Right renal pelvis (tissue), 4 donors: ENCODE measurements at places on chromosomes 1 and 21. TPM values are rescaled to one million over a fixed set of nuclear protein-coding genes. Genes with fewer than 3 reads are reported as not detected.

Gene GADD45A
- polyA plus RNA-seq = 122 TPM

DNA sequence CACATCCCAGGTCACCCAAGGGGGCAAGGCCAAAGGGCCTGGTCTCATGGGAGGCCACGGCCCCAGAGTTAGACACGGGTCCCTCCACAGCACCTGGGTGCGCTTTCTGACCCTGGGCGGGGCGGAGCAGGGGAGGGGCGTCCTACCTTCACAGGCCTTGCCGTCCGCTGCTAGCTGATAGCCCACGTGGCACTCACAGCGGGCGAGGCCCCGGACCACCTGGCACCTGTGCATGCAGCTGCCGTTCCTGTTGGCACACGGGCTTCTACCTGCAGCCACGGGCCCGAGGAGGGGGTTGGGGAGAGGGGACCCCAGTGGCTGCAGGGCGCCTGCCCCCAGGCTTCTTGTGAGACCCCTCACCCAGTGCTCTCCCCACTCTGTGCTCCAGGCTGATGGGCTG is 59.9 kb downstream of the ARHGEF16 start:
- DNase-seq = no peak

GRCh38 chr1:117633068-117633345 is 27.2 kb downstream of the TENT5C start:
- no peak for DNase-seq

- DNase-seq = no peak
These were observed 1.7 kb upstream of the TMEM269 start for GRCh38 chr1:42783092-42783491.

Gene CD1B
- not detected for polyA plus RNA-seq

Gene RBP7
- 32.0 TPM for polyA plus RNA-seq

- no peak for DNase-seq
These were observed 181.6 kb downstream of the NEGR1 start for GRCh38 chr1:72100771-72101170.

- no peak for DNase-seq
These were observed 6.1 kb downstream of the FABP3 start for GRCh38 chr1:31366796-31367195.

Gene GPR61
- polyA plus RNA-seq = 0.90 TPM

GRCh38 chr1:157367091-157367739 is 185.1 kb downstream of the FCRL5 start:
- no peak for DNase-seq

Gene CFHR3
- polyA plus RNA-seq = 0.42 TPM

Gene PBX1
- polyA plus RNA-seq = 186 TPM

Gene CLDN8
- 65.6 TPM for polyA plus RNA-seq

DNA sequence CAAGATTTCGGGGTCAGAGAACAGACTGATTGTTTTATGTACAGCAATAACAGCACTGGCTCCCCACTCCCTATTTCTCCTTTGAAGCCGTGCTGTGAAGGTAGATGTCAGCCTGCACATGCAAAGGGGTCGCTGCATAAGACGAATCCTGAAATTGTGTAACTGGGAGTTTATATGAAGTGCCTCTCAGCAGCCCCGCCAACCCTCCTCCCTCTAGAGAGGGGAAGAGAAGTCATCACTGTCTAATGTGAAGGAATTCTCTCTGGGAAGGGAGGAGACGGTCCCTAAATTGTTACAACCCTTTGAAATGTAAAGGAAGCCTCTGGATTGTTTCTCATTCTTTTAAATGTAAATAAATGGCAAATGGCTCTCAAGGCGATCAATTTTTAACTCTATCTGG is 545.3 kb downstream of the PLA2G4A start:
- no peak for DNase-seq

Gene DOCK7
- polyA plus RNA-seq = 60.0 TPM

Gene SPRR3
- not detected for polyA plus RNA-seq

DNA sequence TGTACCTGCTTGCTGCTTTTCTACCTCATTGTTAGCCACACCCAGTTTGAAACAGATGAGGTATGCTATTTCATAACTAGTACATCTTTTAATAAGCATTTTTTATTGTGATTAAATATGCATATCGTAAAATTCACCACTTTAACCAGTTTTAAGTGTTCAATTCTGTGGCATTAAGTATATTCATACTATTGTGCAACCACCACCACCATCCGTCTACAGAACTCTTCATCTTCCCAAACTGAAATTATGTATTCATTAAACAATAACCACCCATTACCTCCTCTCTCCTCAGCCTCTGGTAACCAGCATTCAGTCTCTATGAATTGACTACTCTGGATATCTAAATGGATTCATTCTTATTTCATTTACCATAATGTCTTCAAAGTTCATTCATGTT is 20.1 kb downstream of the DR1 start:
- no peak for DNase-seq

GRCh38 chr1:21550097-21550496 is 40.9 kb downstream of the ALPL start:
- no peak for DNase-seq

Gene YRDC
- polyA plus RNA-seq = 14.4 TPM

GRCh38 chr1:4674117-4674516 is 19.7 kb downstream of the AJAP1 start:
- DNase-seq = no peak
